GM23338 (cell line): ENCODE measurements at places on chromosomes 2 and 18. TPM values are rescaled to one million over a fixed set of nuclear protein-coding genes. Genes with fewer than 3 reads are reported as not detected.

GRCh38 chr2:221524158-221524557 is 47.9 kb downstream of the EPHA4 start:
- no peak for DNase-seq

GRCh38 chr2:74077636-74078035 is 70.1 kb downstream of the BOLA3 start:
- no peak for DNase-seq

- no peak for DNase-seq
Measured at GRCh38 chr2:137367361-137367760, 596.9 kb upstream of the HNMT start.

GRCh38 chr2:24844023-24844685 is 50.9 kb downstream of the CENPO start:
- DNase-seq = no peak

- DNase-seq = no peak
Measured at GRCh38 chr2:186540941-186541340, 48.9 kb upstream of the ITGAV start.

GRCh38 chr18:62784338-62784965 is 69.1 kb downstream of the PHLPP1 start:
- DNase-seq = no peak

DNA sequence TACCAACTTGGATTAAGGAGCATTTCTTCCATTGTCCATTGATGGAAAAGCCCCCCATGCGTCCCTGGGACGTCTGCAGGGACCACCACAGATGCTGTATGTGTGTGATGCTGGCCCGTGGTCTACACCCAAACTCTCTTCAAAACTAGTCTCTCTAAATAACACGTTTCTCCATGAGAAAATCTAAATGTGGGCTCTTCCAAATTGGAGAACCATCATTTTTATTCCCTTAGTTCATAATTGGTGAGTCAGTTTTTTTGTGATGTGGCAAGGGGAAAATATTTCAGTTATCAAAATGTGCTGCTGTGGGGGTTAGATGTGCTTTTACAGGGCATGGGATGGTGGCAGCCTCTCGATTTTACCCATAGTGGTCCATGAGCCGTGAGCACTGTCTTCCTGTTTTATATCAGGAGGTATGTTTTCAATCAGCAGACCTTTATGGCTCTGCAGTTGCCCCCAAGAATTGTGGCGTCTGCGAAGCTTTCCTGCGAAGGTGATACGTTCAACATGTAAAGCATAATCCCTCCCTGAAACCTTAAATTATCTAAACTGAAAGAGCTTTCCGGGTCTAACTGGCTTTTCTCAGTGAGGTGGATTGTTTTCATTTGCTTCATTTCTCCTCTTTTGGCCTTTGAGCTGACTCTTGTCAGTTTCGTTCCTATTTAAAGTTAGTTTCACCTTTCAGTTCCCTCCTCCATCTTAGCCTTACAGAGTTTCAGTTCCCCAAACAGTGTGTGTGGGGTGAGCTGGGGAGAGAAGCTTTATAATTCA is 78.4 kb downstream of the SETBP1 start:
- no peak for DNase-seq

DNA sequence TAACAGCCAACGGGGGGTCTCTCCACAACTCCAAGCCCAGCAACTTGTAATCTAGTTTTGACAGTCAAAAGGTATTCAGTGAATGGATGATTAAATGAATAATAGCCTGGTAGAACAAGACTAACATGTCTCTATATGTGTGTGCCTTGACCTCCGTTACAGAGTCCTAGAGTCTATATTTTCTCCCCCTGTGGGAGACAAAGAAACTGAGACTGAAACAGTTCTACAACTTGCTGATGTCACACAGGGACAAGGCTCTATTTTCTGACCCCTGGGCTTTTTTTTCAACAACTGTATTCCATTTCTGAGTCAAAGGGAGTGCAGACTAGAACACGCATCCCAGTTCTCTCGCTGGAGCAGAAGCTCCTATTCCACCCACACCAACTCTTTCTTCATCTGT is 223.6 kb upstream of the AGAP1 start:
- no peak for DNase-seq

Gene EFEMP1
- polyA plus RNA-seq = 9.1 and 12.6 TPM in 2 replicates

Gene HOXD8
- polyA plus RNA-seq = not detected in 2 replicates

GRCh38 chr2:7692657-7693161 is 775.5 kb downstream of the RNF144A start:
- DNase-seq = no peak

- no peak for DNase-seq
Measured at GRCh38 chr2:113854208-113854607, 35.7 kb upstream of the ACTR3 start.

DNA sequence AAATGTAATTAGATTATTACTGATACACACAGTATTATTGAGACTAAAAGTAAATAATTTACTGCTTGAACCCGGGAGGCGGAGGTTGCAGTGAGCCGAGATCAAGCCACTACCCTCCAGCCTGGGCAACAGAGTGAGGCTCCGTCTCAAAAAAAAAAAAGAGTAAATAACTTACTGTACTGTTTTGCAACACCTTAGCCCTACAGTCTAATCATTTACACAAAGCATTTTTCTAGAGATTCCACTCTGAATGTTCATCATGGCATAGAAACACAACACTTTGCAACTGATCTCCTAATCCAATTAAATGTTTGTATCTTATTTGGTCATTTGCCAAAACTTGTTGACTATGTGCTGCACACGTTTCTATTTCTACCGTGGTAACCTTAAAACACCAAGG is 23.4 kb upstream of the RMP24 start:
- no peak for DNase-seq

Gene COL4A4
- 0.82 and 1.3 TPM in 2 replicates for polyA plus RNA-seq

GRCh38 chr18:35158728-35159450 is 81.9 kb upstream of the ZNF397 start:
- DNase-seq = no peak

Gene LRRTM1
- 0.34 and 0.47 TPM in 2 replicates for polyA plus RNA-seq

- no peak for DNase-seq
Measured at GRCh38 chr2:152637251-152637650, 80.0 kb downstream of the PRPF40A start.

GRCh38 chr2:10277293-10278028 is 25.2 kb upstream of the HPCAL1 start:
- DNase-seq = no peak
